ENCODE measurements at places on chromosomes 5 and 9.
A peak's percentile ranks its signal among the peaks of the same experiment; 100 is the strongest.

GRCh38 chr5:138466125-138466899, 1.0 kb downstream of the EGR1 start:
- no peak for DNase-seq

DNA sequence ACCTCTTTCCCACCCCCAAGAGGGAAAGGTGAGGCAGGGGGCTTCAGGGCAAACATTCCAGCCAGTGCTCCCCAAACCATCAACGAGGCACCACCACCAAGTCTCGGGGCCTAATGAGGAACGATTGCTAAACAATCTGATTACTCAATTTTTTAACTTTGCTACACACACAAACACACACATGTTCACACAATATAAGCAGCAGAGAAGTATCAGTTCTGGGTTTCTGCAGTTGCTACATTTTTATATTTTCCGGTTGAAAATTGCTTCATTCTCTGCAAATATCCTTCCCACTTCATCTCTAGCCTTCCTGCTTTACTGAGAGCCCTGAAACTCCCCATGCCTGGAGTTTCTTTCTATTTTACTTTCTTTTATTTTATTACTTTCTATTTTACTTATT, 60.2 kb downstream of the FEM1C start:
- no peak for DNase-seq

DNA sequence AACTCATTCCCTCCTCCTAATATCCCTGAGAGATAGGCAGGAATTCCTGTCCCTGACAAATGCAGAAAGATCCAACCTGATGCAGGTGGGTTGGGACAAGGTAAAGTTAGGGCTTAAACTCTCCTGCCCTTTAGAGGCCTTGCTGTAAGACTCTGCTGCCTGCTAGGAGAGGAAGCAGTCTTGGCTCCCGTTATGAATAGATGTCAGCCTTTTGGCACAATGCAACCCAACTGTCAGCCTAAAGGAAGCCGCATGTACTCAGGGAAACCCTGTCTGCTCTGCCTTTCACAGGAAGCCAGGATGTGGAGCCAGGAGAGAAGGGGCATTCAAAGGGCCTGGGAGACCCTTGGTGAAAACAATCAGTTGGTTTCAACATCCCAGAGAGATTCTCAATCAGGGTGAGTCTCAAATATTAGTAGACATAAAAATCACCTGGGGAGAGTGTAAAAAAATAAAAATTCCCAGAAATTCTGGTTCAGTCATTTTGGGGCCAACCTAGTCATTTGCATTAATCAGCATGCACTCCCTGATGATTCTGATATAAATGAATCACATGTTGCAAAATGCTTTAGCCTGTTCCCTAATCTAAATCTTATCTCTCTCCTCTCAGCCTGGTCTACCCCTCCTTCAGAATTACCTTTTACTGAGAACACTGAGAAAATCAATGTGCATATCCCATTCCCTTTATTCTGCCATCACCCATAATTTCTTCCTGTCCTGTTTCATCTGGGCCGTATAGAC, 136.2 kb upstream of the TRIM32 start:
- peak; percentile 26 for DNase-seq

DNA sequence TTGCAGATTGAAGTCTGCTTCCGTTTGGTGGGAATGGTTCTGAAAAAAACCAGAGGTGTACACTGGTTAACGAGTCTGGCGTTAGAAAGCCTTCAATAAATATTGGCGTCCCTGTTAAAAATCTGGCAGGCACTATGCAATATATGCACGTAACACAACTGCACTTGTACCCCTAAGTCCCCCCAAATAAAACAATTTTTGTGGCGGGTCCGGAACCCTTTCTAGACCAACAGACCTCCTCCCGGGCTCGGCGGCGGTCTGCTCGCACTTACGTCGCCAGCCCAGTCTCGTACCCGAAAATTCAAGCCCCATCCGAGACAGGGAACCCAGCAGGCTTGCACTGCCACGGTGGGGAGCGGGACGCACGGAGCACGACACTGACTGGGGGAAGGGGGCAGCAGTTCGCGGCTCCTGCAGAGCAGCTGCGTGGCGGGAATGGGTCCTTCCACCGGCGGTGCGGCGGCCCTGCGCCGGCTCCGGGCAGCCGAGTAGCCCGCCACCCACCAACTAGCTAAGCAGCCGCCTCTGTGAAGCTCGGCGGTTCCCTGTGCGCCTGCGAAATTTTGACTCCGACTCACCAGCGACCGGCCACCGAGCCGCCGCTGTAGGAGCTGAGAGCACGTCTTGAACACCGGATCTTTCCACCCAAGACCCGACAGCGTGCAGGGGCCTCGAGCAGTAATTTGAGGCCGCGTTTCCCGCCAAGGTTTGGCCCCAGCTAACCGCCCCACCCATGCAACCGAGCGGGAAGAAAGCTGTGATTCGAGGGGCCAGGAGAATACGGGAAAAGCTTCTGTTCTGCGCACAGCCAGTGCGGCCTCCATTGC, 3.9 kb downstream of the MCIDAS start:
- DNase-seq = no peak

DNA sequence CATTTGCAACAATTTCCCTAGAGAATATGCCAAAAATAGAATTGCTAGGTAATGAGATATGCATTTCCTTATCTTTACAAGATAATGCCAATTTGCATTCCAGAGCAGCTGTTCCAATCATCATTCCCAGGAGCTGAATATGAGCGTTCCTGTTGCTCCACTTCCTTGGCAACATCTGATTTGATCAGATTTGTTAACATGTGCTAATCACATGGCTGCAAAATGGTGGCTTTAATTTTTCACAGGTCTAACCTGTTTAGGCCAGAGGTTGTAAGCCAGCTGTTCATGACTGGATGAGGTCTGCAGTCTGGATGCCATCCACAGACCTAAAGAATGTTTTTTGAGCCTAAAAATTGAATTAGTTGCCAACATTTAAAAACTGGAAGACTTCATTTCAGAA, 220.7 kb upstream of the IL12B start:
- no peak for DNase-seq

DNA sequence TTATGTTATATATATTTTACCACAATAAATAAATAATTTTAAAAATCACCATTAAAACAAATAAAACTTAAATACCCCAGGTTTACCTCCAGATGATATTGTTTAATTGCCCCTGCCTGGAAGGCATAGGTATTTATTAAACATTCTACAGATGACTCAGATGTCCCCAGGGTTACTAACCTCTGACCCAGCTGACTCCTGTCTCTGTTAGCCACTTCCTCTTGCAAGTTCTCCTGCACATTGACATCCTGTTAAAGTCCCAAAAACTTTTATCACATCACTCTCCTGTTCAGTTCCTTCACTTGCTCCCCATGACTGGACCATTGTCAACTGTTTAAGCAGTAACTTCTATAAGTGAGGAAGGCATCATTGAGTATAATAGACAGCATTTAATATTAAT, 37.0 kb upstream of the RAB3C start:
- DNase-seq = no peak

DNA sequence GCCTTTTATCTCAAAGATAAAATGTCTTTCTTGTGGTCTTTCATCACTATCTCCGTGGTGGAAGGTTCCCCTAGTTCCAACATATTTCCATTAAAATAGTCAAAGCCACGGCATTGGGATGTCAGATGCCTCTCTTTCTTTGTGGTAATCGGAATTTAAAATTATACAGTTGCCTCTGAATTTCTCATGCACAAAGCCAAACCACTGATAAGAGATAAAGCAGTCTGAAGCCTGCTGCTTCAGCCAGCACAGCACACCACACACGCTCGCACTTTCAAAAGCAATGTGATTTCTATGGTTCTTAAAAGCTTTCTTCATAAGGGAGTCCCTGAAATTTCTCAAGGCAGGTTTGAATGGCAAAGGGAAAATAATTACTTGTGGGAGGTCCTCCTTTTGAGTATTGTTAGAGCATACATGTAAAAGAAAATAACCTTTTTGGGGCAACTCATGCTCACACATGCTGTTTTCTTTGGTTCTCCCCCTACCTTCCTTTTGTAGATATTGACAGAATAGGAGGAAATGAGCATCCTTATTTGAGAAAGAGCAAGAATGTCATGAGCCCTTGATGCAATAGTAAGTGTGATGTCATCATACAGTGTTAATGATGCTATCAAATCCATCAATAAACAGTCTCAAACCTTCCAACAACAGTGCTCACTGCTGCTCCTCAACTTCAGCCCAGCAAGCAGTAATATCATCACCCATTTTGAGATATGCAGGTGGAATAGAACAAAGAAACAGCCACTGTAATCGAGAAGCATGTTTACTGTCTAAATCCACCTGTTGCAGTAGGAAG, 85.7 kb upstream of the PPP1R2B start:
- DNase-seq = no peak

DNA sequence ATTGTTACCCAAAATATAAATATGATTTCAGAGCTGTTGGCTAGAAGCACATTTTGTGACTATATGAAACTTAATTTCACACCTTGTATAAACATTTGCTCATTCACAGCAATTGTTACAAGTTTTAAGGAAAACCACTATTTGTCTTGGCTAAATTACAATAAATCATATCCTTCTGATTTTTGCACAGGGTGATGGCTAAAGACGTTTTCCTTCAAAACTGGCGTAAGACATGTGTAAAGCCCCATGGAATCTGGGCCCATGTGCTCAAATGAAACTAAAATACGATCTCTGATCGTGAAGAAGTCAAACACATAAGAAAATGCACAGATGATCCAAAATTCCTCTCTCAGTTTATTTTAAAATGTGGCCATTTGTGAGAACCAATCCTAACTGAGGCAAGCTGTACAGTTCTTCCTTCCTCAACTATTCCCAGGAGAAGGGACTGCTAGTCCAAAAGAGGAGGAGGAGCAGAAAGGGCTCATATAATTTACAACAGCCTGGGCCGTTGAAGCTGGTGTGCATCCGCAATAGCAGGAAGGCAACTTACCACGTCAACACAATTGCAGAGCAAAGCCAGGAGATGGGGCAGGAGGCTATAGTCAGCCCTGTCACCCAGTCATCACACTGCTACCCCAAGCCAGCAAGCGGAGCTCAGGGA, 98.4 kb downstream of the MED27 start:
- DNase-seq = no peak

DNA sequence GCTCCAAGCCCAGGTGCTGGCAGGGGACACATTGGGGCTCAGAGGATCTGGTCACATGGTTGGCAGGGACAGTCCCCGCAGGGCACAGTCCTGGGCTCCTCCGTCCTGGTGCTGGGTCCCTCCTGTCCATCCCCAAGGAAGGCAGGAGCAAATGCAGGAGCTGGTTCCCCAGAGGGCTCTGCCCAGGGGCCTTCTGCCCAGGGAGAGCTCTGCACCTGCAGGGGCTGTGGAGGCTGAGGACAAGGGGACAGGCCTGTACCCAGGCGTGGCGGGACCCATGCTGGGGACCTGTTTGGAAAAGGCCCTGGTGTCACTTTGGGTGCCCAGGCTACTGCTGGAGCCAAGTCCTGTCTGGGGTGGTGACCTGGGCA, 7.2 kb downstream of the SPATA31E1 start:
- no peak for DNase-seq

DNA sequence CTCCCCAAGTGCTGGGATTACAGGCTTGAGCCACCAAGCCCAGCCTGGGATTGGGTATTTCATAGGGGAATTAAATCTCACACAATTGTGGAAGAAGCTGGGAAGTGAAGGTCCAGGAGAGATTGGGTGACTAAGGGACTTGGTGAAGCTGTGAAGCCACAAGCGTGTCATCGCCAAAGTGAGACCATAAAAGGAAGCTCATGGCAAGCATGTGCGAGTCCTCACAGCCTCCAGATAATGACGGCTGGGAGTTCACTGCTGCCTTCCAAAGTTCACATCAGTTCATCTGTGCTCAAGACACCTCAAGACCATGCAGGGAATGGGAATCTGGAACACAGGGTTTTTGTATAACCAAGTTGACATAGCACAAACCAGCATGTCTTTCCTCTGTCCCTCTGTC, 210.6 kb downstream of the MARCHF11 start:
- no peak for DNase-seq

GRCh38 chr9:79858508-79858907, 286.7 kb downstream of the TLE4 start:
- DNase-seq = no peak

GRCh38 chr9:112705768-112706427, 12.0 kb downstream of the INIP start:
- no peak for DNase-seq

DNA sequence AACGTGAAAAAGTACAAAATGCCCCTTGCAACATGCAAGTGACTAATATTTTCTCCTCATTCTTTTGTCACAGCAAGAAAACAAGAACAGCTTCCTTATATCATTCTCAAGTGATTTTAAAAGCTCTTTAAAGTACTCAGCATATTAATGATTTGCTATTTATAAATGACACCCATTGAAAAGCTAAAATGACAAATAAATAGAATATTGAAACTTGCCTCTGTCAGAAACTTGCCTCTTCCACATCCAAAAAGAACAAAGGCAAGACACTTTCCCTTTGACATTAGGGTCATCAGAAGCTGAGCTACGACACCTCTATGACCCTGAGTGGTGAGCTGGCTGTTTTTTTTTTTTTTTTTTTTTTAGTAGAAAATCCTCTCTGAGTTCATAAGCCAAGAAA, 339.6 kb upstream of the ITGA1 start:
- DNase-seq = no peak

DNA sequence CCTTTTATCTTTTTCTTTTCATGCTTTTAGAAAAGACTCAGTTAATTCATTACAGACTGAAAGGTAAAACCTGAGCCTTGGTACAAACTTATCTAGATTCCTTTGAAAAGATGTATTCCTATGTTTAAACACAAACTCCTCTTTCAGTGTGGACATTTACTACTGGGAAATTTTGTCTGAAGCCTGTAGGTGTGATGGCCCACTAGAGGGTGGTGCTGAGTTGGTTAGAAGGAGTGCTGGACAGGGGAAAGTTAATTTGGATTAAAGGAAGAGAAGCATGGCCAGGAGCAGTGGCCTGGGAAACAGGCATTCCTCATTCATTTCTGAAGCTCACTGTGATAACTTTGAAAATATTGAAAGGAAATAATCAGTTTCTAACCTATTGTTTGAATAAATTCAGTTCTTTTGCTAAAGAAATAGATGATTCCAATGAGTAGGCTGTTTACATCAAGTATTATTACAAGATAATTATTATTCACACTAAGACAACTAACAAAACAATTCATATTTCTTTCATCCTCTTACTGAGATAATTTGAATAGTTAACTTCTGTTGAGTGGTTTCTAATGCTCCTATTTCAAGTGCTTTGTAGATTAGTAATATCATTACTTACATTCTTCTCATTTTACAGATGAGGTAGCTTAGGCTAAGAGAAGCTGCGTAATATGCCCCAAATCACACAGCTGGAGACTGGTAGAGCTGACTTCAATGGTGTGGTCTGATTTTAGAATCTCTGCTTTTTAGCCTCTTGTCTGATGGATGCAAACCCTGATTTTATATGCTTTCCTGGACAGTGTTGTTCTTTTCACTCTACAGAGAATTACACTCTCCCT, 150.9 kb downstream of the ADGRV1 start:
- DNase-seq = peak; percentile 4
